CD14-positive monocyte (primary cell): ENCODE measurements at places on chromosomes 12 and 14.
A peak's percentile ranks its signal among the peaks of the same experiment; 100 is the strongest.

DNA sequence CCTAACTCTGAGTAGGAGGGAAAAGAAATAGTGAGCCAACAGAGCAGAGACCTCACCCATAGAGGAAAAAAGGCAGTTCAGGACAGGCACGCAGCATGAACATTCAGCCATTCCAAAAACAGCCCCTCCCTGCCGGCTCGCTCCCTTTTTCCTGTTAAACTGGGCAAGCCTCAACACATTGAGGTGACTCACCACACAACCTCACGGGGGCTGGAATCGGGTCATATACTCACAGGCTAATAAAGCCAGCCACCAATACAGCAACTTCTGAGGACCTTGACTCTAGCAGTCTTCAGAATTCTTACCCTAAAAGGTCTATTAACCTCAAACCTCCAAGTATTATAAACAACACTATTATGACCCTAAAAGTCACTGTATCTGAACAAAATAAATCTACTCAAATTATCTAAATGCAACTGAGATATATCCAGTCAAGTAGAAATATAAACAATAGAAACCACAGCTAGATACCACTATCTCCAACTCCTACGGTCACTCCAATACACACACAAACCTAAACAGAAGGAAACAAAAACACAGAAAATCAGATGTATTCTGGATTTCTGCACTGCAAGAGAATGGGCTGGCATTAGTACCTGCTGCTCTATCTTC, 6.3 kb downstream of the YBX3 start:
- no peak for DNase-seq

- no peak for DNase-seq
These were observed 11.7 kb downstream of the DTX1 start for GRCh38 chr12:113067987-113068935.

GRCh38 chr14:58954901-58955861, 233.3 kb upstream of the DAAM1 start:
- no peak for DNase-seq

DNA sequence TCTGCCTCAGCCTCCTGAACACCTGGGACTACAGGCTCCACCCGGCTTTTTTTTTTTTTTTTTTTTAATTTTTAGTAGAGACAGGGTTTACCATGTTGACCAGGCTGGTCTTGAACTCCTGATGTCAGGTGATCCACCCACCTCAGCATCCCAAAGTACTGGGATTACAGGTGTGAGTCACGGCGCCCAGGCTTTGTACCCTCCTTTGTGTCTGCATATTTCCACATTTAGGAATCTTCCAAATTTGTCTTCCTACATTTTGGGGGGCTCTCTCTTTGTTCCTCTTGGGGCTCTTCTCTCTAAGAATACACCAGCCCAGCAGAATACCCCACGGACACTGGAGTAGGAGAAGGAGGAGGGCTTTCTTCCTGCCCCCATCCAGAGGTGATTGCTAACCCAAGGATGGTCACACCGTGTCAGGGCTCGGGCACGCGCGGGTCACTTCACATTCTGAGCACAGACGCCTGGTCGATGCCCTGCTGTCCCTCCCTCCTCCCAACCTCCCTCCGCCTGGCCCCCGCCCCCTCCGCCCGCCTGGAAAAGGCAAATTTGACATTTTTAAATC, 2.1 kb upstream of the DNAJC22 start:
- DNase-seq: no peak

DNA sequence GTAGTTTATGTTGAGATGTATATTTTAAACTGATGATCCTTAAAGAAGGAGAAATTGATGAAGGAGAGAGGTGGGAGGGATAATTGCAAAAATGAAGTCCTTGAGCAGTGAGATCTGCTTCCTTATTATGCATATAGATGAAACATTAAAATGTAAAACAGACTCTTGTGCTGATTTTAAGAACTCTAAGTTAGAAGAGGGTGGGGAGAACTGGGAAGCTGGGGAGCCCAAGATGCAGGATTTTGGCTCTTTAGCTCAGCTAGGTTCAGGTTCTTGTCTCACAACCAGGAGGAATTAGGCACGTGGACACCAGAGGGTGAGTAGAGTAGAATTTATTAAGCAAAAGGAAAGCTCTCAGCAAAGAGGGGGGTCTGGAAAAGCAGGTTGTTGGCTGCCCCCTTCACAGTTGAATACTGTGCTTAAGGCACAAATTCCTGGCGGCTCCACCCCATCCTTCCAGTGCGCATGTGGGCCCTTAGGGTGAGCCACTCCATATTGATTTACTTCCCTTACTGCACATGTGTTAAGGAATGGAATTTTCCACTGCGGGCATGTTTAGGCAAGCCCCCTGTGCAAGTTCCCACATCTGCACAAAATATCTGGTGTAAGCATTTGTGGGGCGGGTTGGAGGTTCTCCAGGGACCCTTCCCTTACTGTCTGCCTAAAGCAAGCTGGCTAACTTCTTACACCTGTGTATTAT, 141.9 kb downstream of the BICD1 start:
- DNase-seq: no peak

- peak; percentile 42 for DNase-seq
These were observed 111.4 kb upstream of the SFSWAP start for GRCh38 chr12:131599190-131600159.

- no peak for DNase-seq
These were observed 27.0 kb downstream of the DYNC1H1 start for GRCh38 chr14:101991352-101991751.
